Jurkat, Clone E6-1 (cell line): ENCODE measurements at places on chromosomes 4 and X.

DNA sequence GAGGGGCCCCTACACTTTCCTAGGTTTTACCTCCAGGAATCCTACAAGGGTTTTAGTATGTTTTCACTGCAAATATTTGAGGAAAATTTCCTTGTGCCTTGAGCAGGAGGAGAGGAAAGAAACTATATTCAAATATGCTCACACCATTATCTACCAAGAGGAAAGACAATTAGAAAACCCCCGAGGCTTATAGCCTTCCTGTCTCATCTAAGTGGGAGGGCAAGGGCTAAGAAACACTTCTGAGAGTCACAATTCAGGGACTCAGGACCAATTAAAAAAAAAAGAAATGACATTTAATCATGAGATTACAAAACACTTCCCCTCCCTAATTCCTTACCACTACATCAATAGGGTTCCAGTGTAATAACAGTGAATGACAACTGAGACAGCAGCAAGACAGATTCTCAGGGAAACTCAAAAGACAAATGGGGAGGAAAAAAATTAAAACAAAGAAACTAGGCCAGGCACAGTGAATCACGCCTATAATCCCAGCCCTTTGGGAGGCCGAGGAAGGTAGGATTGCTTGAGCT lies 45.6 kb downstream of the ATRX start:
- DNase-seq, result no peak

- DNase-seq, result no peak
These were observed 24.4 kb downstream of the ENOX2 start for GRCh38 chrX:130878350-130879341.

DNA sequence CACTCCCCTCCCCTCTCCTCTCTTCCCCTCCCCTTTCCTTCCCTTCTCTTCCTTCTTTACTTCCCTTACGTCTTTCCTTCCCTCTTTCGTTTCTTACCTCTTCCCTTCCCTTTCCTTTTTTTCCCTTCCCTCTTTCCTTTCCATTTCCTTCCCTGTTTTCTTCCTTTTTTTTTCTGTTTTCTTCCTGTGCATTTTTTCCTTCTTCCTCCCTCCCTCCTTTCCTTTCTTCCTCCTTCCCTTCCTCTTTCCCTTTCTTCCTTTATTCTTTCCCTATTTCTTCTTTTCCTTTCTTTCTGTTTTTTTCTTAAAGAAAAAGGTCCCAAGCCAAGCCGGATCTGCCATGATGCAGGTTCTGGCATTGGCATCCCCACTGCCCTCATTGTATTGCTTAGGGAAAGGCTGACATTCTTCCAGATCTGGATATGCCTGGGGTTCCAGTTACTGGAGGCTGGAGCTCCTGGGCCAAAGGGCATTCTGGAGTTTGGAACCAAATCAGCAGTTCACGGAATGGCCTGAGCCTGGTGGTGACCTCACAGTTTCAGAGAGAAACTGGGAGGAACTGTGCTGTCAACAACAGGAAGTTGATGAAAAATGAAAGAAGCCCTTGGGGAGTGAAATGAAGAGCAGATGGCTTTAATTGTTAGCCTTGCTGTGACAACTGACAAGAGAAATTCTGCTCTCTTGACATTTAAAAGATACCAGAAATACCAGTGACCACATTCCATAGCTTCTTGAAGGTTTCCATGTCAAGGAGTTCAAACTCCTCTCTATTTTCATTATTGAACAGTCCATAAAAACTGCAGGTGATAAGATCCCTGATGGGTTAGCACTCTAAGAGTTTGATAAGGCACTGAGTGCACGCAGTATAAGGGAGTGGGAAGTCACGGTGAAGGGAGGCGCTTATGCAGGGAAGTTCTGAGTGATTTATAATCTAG lies 622.1 kb downstream of the SPRY1 start:
- DNase-seq, result no peak

- DNase-seq, result no peak
These were observed 379.6 kb downstream of the ARHGAP24 start for GRCh38 chr4:85854546-85854945.

- no peak for DNase-seq
These were observed 248.6 kb upstream of the ETNPPL start for GRCh38 chr4:109011241-109012026.

DNA sequence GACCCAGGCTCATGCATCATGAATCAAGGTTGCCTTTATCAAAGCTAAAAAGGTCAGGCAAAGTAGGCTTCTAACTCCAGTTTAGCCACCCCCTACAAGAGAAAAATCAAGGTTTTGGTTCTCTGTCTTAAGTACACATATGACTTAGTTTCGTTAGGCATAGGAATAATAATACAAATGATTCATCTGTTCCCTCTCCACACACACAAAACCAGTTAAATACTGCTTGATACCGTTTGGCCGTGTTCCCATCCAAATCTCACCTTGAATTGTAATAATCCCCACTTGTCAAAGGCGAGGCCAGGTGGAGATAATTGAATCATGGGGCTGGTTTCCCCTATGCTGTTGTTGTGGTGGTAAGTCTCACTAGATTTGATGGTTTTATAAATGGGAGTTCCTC lies 226.2 kb downstream of the HS6ST2 start:
- no peak for DNase-seq

GRCh38 chr4:39631700-39632079 lies 7.0 kb downstream of the SMIM14 start:
- DNase-seq, result no peak

- no peak for DNase-seq
These were observed 165.7 kb downstream of the KDR start for GRCh38 chr4:54959651-54960116.

DNA sequence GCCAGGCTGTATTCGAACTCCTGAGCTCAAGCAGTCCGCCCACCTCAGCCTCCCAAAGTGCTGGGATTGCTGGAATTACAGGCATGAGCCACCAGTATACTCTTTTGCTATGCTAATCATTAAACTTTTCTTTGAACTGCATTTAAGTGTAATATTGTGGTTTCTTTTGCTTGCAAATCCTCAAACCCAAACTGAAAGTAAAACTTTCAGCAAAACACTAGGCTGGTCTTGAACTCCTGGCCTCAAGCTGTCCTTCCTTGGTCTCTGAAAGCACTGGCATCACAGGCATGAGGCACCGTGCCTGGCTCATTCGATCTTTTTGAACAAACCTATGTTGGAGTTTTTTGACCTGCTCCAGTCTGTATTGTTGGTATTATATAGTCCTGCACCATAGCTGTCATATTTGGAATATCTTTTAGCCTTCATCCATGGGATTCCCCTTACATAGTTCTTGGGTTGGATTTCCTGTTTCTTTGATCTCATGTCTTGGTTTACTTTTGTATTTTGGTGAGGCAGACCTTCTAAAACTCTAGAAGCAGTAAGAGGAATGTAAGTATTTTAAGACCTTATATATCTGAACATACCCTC lies 34.1 kb downstream of the MOB1B start:
- peak; percentile 27 for DNase-seq

DNA sequence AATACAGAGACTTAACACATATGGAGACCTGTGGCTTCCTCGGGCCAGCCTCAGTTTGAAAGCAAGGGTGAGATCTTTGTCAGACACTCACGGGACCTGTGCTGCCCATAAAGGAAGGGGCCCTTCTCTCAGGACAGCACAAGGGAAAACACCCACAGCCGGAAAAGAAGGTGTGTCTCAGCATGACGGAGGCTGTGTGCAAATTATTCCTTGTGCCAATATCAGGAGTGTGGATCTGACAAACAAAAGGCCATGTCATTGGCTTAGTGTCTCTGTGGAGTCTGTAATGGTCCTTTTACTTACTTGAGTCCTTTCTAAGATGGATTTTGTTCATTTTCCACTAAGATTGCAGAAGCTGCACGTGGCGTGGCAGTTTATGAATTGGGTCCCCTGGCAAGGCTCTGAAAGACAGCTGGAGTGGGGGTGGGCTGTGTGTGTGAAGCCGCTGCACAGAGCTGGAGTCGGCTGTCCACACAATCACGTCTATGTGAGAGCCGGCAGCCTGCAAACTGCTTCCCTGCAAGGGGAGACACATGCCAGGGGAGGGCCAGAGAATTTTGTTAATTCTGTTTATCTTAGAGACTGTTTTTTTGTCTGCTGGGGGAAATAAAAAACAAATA lies 1.9 kb downstream of the ENPP6 start:
- DNase-seq, result no peak

DNA sequence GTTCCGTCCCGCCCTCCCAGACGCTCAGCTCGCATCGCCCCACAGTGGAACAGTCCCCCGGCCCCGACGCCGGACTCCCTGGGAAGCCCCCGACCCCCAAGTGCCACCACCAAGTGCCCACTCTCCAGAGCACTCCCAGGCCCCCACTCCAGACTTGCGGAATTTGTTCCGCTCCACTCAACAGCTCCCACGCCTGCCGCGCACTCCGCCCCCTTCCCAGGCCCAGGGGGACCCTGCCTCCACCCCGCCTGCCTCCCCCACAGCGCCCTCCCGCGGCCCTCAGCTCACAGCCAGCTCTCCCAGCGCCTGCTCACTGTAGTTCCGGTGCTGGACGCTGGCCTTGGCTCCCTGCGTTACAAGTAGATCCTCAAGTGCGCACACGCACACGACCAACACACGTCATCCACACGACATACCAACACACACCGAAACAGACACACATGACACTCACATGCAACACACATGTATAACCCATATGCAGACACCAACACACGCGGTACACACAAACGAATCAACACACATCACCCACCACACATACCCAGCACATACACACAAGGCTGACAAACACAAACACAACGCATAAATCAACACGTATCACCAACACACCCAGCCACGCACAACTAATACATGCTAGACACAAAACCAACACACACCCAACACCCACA lies 8.0 kb downstream of the MSX1 start:
- DNase-seq, result no peak
